ENCODE measurements at places on chromosomes 16 and 17.

GRCh38 chr16:4339909-4340308 is 11.2 kb downstream of the PAM16 start:
- DNase-seq, result no peak

- DNase-seq, result peak; percentile 20
These were observed 587 bp downstream of the RNF157 start for GRCh38 chr17:76239538-76240274.

GRCh38 chr17:4786516-4786915 is 352 bp upstream of the VMO1 start:
- DNase-seq, result no peak

DNA sequence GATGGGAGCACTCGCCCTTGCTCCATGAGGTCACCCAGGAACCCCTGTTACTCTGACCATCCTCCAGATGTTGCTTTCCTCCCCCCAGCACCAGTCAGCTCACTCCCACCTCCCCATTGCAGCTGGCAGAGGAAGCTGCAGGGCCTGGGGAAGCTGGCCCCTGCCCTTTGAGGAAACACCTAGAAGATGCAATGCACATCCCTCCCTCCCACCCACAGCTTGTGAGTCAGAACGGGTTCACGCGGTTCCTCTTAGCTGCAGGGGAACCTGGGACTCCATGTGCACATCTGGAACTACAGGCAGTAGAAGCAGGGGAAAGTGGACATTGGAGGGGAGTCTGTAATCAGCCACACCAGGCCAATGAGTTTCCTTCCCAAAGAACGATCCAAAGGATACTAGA is 96.9 kb downstream of the KATNIP start:
- DNase-seq, result no peak

DNA sequence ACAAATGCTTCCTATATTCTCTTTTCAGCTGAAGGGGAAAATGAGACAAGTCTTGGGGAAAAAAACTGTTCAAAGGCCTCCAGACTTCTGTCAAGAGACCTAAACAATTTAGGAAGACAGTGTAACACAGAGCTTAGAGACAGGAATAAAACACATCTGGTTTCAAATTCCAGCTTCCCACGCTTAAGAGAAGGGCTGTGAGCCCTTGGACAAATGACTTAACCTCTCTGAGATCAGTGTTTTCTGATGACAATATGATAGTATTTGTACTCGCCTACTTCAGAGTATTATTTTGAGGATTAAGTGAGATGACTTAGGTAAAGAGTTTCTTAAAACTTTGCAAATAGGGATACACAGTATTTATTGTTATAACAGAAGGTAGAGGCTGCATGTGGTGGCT is 29.5 kb downstream of the SMURF2 start:
- DNase-seq, result no peak

DNA sequence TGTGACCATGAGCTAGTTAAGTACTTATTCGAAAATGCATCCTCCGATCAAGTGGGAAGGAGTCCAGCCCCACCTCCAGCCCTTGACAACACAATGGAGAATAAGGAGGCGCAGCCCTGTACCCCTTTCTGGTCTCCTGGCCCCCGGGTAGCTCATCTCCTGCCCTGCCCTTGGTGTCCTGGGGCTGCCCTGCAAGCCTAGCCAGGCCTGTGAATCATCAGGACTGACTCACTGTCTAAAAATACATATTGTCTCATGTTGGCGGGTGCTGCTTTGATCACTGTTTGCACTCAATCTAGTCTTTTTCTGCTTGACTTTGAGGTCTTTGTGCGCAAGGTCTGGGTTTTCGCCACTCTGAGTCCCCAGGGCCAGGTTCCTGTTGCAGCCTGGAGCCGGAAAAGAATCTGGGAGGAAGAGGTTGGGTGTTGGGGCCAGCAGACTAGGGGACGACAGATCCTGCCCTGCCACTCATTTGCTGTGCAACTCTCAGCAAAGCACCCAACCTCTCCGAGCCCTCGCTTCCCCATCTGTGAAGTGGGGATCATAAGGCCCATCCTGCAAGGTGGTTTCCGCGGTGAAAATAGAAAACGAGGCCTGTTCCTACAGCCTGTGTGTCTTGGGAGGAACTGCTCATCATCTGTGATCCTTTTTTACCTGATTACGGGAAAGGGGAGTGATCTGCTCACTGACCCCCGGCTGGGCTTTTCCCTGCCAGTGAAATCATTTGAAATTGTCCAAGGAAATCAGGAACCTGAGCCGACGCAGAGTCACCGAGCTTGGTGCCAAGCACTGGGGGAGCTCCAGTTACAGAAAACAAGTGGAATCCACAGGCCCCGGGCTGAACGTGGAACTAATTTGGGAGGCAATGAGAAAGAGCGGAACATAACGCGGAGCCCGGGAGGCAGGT is 230.4 kb downstream of the PARN start:
- no peak for DNase-seq

DNA sequence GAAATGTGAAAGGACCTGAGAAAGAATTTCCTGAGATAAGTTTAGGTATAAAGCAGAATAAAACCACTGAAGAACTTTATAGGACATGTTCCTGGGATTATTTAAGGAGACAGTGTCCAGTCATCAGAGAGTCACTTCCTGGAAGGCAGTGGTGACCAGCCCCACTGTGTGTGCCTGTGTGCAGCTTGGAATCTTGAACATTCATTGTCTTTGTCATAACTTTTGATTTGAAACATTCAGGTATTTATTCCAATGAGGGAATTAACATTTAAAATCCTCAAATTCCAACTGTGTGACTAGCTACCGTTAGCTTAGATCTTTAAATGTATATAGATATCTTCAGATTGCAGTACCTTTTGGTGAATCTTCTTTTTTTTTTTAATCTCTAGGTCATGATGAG is 61.7 kb upstream of the MRC2 start:
- no peak for DNase-seq

DNA sequence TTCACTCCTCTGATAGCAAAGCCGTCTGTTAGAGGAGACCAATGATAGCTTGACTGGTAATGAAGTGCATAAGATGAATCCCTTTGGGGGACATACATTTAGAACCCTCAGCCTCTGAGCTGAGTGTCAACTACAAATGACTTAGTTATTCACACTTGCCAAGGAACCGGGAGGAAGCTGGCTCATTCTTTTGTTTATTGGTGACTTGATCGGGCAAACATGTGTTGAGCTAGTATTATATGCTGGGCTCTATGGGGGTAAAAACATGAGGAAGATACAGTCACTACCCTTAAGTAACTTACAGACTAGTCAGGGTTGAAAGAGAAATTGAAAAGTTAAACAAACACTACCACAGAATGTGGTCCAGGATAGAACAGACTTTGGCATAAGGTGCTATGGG is 3.0 kb downstream of the CCL16 start:
- no peak for DNase-seq

- DNase-seq, result no peak
These were observed 6.7 kb upstream of the BEAN1 start for GRCh38 chr16:66420396-66420795.

GRCh38 chr16:49277386-49277742 is 4.3 kb downstream of the CBLN1 start:
- no peak for DNase-seq

- DNase-seq, result peak; percentile 97
These were observed 2.3 kb upstream of the SLC25A39 start for GRCh38 chr17:44326861-44327444.

DNA sequence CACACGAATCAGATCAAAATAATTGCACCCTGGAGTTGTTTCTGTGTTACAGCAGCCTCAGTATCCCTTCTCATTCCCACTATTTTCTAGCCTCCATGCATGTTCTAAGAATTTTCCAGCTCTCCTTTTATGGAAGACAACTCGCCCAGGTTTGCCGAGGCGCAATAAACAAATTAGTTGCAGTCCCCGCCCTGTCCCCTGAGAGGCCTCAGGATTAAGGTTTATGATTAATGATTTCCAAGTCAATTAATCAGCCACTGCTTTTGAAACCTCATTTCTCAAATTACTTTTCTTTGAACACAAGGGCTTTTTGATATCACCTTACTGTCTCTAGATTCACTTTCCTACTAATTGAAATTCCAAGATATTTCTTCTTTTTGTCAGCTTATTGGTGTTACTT is 138.3 kb upstream of the HSBP1 start:
- no peak for DNase-seq

DNA sequence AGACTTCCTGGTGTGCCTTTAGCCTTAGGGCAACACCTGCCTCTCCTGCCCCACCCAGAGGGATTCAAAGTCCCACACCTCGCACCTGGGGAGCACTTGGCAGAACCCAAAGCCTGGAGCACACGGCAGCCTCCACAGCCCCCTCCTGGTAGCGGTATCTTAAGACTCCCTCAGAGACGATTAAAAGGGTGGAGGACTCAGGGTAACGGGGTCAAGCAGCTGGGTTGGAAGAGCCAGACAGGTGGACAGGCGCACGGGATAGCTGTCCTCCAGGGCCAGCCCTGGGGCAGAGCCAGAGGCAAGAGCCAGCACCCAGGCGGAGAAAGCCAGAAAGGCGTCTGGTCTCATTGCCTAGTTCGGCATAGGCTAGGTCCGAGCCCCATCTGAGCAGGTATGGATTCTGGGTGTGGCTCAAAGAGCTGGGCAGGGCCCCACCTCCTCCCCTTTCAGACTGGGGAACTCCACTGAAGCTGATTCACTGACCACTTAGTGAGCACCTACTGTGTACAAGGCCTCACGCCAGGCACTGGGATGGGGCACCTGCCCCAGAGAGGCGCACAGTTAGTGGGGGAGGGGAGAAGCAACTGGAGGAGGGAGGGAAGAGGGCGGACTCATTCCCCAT is 55.0 kb upstream of the MEAK7 start:
- no peak for DNase-seq
